Naive thymus-derived CD4-positive, alpha-beta T cell (primary cell): ENCODE measurements at places on chromosomes 3 and 15.

DNA sequence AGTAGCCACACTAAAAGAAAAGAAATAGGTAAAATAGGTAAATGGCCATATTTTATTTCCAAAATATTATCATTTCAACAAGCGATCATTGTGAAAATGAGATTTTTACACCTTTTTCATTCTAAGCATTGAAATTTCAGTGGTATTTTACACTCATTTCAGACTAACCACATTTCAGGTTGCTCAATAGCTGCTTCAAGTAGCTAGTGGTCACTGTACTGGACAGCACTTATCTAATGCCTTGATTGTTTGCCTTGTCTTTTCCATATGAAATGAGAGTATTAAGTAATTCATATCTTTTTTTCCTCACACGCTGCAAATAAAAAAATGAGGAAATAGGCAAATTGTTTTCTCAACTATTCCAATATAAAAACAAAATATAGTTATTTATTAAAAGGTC, 332.8 kb downstream of the NLGN1 start:
- no peak for DNase-seq

GRCh38 chr15:68354923-68355322, 77.0 kb downstream of the ITGA11 start:
- no peak for DNase-seq

DNA sequence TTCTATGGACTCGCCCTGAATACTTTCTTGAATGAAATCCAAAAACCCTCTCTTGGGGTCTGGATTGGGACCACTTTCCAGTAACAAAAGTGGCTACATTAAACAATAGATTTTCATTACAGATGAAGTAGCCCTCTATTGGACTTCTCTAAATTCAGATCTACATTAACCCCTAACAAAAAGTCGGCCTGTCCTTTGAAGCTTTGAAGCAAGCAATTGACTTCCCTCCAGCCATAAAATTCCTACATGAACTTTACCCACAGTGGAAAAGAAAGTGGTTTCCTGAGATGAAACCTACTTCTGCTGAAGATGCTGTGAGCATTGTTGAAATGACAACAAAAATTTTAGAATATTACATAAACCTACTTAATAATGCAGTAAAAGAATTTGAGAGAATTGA, 967.1 kb upstream of the ROBO1 start:
- DNase-seq, result no peak

DNA sequence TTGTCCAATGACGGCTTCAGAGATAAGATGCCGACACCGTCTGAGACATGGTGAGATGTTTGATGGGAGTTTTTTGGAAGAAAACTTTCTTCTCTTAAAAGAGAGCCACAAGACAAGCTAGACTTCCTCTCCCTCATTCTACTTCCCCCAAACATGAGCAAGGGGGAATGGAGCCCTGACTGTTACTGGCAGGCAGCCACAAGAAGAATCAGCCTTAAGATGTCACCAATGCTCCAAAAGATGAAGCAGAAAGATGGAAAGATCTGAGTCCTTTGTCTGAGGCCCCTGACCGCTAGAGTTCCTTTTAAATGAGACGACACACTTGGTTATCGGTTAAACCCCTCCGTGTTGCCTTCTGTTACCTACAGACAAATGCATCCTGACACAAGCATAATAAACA, 108.7 kb downstream of the ST8SIA2 start:
- no peak for DNase-seq

DNA sequence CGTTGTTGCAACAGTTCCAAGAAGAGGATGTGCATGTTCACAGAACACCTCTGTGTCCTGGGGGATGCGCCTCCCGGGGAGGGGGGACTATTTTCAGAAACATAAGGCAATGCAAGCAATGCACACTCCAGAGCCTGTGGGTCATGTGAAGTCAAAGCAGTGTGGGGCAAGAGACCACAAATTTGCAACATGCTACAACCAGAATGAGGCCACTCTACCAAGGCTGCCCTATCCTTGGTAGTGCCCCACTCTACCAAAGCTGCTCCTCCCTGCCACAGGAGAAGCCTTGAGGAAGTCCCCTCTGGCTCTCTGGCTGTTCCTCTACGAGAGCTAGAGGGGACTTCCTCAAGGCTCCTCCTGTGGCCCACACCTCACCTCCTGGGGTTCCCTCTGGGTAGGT, 8.4 kb upstream of the NR2C2 start:
- no peak for DNase-seq

DNA sequence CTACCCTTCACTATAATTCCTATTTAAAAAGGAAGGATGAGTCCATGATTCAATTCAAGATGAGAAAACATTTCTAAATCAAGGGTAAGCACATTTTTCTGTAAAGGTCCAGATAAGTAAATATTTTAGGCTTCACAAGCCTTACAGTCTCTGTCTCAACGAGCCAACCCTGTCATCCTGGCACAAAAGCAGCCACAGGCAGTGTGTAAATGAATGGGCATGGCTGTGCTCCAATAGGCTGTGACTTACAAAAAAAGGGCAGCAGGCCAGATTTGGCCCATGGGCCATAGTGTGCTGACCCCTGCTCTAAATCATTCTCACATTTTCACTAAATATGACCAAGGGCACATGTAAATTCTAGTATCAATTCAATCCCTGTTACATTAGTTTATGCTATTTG, 200.4 kb downstream of the WNT5A start:
- no peak for DNase-seq

GRCh38 chr3:86937306-86937791, 53.6 kb downstream of the VGLL3 start:
- DNase-seq, result no peak

GRCh38 chr3:97871801-97872524, 50.2 kb downstream of the CRYBG3 start:
- peak; percentile 13 for DNase-seq

GRCh38 chr3:127735767-127736693, 63.3 kb downstream of the ABTB1 start:
- DNase-seq, result no peak

GRCh38 chr15:48777645-48778330, 33.1 kb downstream of the CEP152 start:
- no peak for DNase-seq

DNA sequence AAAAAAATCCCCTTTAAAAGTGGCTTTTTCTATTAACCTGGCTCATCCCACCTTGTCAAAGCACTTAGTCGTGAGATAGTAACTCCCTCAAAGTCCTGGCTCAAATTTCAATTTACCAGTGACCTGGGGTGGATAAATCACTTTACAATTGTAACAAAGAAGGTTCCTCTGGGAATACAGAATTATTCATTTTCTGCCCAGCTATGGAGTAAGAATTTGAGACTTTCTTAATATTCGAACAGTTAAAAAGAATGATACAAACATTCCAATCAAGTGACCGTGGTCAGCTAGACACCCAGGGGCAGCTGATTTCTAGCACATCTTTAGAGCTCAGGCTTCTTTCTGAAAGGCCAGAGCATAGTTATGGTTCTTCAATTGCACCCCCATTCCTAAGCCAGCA, 291.0 kb upstream of the TGFBR2 start:
- no peak for DNase-seq

- DNase-seq, result no peak
These were observed 5.6 kb upstream of the ROPN1 start for GRCh38 chr3:123997543-123997942.

DNA sequence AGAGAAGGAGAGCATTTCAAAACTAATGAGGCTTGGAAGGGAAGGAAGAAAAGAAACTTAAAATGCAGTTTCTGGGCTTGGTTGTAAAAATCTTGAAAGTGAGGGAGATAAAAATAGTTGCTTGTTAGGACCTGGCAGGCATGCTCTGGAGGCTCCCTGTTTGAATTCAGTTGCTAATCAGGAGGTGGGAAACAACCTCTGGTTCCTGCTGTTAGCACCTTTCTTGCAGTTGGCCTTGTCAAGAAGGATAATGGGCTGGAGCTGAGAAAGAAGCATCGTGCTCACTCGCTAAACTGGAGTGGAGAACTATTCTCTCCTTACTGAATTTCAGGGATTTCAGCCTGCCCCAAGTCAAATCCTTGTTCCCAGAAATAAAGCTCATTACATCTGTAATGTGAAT, 23.4 kb downstream of the SNAPC5 start:
- no peak for DNase-seq

DNA sequence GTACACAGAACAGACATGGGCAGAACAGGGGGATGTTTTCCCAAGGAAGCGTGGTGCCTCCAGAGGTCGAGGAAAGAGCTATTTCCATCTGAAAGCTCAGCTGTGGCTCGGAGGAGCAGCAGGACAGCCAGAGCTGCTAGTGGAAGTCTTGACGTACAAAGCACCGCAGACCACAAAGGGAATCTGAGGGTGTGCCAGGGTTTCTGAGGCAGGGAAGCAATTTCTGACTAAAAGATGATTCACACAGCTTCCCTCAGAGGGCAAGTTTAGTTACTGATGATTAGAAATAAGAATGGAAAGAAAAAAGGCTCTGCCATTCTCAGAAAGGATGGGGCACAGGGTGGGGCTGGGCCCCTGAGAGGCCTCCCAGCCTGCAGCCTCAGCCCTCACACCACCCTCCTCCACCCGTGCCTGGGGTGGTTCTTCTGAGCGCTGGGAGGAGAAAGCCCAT, 45.8 kb upstream of the SEC13 start:
- no peak for DNase-seq

GRCh38 chr3:52771334-52771681, 568 bp upstream of the NEK4 start:
- DNase-seq, result no peak

- DNase-seq, result no peak
These were observed 52.7 kb downstream of the RPN1 start for GRCh38 chr3:128597900-128598299.

GRCh38 chr15:20340931-20341661, 200.5 kb downstream of the GOLGA6L6 start:
- peak; percentile 48 for DNase-seq

- DNase-seq, result no peak
These were observed 10.3 kb downstream of the ANKRD28 start for GRCh38 chr3:15787526-15787925.

DNA sequence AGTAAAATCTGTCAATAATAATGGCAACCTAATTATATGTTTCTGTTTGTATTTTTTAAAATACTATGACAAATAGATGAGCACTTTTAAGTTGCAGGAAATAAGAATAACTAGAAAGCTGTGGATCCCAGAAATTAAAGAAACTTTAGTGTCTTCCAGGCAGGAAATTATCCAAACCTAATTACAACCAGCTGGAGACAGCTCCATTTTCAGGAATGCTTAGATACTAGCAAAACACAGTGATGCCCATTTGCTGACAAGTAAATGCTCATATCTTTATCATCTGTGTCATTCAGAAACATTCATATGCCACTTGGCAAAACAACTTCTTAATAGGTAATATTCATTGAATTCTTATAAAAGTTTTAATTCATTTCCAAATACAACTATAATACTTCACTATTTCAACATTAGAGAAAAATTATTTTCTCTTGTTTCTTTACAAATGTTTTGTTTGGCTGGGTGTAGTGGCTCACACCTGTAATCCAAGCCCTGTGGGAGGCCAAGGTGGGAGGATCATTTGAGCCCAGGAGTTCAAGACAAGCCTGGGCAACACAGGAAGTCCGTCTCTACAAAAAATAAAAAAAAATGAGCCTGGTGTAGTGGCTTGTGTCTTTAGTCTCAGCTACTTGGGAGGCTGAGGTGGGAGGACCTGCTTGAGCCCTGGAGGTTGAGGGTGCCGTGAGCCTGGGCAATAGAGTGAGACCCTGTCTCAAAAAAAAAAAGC, 169.1 kb upstream of the TSPAN3 start:
- no peak for DNase-seq

- no peak for DNase-seq
These were observed 413.0 kb downstream of the RBMS3 start for GRCh38 chr3:29693863-29694262.

DNA sequence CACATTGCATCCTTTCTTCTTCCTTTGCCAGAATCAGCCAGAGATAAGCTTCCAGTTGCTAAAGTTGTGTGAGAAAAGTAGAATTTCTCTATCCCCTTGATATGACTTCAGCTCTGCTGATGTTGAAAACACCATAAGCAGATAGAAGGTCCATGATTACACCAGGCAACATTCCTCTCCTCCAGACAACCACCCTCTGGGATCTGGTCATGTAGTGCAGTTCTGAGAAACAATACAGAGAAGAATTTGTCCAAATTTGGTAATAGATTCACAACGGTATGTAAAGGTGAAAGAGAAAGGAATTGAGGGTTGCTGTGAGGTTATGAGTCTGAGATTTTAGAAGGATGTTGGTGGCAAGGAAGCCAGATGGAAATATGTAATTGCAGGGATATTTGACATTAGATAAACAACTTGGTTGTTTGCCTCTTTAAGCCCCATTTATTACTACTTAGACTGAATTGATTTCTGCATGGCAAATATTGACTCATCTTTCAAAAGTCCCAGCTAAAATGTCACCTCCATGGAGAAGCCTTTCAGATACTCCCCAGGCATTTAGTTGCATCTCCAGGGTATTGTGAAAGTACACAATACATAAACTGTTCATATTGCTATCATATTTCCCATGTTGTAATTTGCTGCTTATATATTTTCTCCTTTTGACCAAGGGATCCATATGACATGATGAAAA, 134.9 kb downstream of the GAP43 start:
- no peak for DNase-seq

DNA sequence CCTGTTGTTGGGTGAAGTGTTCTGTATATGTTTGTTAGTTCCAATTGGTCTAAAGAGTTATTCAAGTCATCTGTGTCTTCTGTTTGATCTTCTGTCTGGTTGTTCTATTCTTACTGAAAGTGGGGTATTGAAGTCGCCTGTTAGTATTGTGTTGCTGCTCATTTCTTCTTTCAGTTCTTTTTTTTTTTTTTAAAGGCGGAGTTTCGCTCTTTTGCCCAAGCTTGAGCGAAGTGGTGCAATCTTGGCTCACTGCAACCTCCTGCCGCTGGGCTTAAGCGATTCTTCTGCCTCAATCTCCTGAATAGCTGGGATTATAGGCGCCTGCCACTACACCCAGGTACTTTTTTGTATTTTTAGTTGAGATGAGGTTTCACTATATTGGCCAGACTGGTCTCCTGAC, 23.5 kb downstream of the PFN2 start:
- DNase-seq, result no peak

- no peak for DNase-seq
These were observed 11.3 kb downstream of the STAB1 start for GRCh38 chr3:52506266-52506966.

GRCh38 chr15:56891852-56892440, 26.5 kb upstream of the TCF12 start:
- DNase-seq, result no peak
